Activated CD4-positive, alpha-beta T cell treated with anti-CD3 and anti-CD28 coated beads, Interleukin-2, amount 50 U/mL, for 16 hours (primary cell): ENCODE measurements at places on chromosomes 5 and 9.

DNA sequence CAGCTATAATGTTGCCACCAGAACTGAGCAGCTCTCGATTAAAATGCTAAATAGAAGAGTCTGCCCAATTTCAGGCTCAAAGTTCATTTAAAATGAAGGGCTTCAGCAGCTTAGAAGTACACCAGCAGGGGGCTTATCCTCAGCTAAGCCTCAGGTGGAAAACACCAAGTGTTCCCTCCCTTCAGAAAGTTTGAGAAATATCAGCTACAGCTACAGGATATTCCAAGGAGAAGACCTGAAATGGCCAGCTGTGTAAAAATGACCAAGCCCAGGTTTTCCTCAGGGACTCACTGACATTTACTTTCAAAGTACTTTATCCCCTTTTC lies 395.4 kb downstream of the DTWD2 start:
- DNase-seq: no peak

DNA sequence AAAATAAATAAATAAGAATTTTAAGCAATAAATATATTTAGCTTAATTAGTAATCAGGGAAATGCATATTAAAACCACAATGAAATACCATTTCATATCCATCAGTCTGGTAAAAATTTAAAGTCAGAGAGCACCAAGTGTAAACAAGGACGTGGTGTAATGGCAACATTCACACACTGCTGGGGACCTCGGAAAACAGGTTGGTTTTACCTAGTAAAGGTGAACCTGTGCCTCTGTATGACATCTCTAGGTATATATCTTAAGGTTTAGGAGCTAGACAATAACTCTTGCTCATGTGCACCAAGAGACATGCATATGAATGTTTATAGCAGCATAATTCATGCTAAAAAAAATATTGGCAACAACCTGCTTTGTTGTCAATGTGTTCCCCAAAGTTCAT lies 29.7 kb downstream of the FNBP1 start:
- DNase-seq: no peak

- no peak for DNase-seq
These were observed 44.1 kb downstream of the FCHO2 start for GRCh38 chr5:72999916-73000315.

DNA sequence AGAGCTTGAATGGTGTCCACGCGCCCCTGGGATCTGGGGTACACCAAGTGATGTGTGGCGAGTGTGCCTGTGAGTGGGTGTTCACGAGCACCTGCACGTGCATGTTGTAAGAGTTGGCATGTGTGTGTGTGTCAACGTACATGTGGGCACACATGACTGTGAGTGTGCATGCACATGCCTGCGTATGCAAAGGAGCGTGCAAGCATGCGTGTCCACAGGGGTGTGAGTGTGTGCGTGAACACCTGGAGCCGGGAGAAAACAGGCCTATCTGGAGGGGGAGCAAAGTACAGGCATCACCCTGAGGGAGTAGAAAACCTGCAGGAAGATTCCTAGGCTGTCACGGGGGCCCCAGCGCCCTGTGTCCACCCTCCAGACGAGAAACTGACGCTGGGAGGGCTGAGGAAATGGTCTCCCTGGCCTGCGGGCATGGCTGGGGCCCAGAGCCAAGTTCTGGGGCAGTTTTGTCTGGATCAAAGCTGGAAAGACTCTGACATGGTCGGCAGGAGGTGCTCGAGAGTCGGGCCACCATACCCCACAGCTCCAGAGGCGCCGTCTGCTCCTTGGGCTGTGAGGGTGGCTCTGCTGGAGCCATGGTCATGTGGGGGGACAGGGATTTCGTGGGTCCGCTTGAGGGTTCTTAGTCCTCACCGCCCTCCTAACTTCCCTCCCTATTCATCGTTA lies 31.8 kb downstream of the PTGES start:
- DNase-seq: no peak

DNA sequence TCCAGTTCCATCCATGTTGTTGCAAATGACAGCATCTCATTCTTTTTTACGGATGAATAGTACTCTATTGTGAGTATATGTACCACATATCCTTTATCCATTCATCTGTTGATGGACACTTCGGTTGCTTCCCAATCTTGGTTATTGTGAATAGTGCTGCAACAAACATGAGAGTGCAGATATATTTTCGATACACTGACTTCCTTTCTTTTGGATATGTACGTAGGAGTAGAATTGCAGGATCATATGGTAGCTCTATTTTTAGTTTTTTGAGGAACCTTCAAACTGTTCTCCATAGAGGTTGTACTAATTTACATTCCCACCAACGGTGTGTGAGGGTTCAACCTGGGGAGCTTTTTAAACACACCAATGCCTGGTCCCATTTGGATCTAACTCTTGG lies 22.3 kb downstream of the GALNT12 start:
- no peak for DNase-seq

DNA sequence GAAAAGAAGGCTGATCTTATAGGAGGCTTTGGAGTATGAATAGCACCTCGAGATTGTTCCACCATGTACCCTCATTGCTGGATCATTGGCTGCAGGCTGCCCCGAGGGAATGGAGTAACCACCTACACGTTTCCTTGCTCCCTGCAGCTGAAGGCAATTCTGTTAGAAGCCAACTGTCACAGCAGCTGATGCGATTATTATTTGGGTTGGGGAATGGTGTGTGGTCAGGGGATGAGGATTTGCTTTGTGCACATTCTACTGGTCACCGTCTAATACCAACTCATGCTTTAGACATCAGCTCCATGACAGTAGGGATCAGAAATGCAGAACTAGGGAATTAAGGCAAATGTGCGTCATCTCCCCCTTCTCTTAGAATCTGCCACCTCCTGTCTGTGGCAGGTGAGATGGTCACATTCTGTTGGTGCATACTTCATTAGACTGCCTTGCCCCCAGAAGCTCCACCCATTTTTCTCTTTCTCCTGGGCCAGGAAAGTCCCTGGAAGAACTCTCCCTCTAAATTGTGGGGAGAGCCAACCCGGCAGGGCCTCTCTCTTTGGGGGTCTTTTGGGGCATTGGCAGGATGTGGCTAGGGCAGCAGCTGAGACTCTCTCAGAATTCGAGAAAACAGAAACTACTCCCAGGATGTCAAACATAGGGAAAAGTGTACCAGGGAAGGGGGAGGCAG lies 32.8 kb downstream of the NEUROG1 start:
- no peak for DNase-seq

GRCh38 chr5:36646507-36647023 lies 40.2 kb downstream of the SLC1A3 start:
- no peak for DNase-seq

DNA sequence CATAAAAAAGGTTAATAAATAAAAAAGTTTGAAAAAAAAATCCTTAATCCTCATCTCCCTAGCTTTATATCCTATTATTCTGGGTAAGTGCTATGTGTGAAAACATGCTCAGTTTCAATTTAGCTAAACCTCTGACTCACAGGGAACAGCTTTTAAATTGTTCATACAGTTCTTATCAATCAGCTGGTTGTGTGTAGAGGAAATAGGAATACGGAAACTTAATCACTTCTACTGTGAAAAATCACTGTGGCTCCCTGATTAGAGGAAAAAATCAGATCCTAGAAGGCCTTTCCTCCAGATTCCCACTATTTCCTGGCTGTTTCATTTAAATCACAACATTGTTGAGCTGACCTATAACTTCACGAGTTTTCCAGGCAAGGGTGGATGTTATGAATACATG lies 120.5 kb downstream of the MARCHF3 start:
- DNase-seq: no peak

DNA sequence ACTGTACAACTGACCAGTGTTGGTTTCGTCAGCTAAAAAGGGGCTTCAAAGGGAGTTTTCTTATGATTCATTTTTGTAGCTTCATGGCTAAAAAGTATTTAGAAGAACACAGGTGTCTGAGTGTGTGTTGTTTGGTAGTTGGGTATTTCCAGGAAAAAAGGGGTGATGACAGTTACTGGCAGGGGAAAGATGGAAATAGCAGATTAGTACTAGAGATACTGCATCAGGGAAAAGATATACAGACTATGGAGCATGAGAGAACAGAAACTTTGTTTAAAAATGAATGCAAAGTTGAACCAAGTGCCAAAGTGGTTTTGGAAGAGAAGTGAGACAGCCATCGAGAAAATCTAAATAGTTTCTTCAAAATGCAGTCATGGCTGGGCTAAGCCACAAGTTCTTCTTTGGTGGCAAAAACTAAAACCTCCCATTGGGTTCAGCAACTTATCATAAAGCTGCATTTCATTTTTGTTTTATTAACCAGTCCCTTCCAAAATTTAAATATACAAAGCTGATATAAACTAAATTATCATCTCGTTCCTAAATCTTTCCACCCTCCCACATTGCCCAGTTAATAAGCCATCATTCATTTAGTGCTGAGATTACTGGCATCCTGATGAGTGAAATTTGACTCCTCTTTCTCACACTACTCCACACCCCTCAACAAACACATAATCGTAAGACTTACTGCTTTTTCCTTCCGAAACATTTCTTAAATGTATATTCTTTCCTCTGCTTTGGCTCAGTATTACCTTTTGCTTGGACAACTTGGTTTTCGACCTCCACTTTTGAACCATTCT lies 33.5 kb downstream of the ELL2 start:
- DNase-seq: peak; percentile 81

GRCh38 chr5:153147891-153148623 lies 342.4 kb upstream of the GRIA1 start:
- DNase-seq: peak; percentile 26

- DNase-seq: no peak
These were observed 33.9 kb upstream of the MAN2A1 start for GRCh38 chr5:109655841-109656240.

- no peak for DNase-seq
These were observed 2.7 kb downstream of the PHYHD1 start for GRCh38 chr9:128923493-128923883.

DNA sequence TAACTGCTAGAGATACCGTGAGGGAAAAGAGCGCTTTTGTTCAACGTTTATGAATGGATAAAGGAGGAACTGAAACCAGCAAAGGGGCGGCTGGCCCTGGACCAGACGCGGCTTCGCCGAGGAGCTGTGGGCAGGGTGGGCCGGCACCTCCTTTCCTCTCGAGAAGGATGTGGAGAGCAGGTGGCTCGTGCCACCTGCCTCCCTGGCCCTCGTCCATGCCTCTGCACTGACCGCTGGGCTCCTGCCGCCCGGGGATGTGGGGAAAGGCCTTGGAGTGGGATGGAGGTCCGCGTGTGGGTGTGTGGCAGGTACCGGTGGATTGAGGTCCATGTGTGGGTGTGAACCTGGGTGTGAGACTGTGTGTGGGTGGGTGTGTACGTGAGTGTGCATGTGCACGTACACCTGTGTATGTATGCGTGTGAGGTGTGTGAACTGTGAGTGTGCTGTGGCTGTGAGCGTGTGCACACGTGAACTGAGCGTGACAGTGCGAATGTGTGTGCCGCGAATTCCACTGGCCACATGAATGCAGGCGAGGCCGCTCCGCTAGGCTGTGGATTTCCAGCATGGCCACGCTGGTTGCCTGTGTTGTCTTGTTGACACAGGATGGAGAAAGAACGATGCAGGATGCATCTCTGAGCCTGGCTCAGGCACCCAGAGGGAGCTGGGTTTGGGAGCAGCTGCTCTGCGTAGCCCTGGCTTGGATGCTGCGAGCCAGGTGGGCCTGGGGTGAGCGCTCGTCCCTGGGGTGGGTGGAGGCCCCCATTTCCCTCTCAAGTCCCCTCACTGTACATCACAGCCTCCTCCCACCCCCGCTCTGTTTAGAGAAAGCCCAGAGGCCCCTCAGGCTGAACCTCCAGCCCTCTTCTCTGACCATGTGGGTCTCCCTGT lies 4.4 kb upstream of the CEP72 start:
- DNase-seq: no peak

- DNase-seq: no peak
These were observed 60.9 kb upstream of the GDNF start for GRCh38 chr5:37900692-37901091.

- no peak for DNase-seq
These were observed 43.4 kb upstream of the PAM start for GRCh38 chr5:102711525-102712385.

DNA sequence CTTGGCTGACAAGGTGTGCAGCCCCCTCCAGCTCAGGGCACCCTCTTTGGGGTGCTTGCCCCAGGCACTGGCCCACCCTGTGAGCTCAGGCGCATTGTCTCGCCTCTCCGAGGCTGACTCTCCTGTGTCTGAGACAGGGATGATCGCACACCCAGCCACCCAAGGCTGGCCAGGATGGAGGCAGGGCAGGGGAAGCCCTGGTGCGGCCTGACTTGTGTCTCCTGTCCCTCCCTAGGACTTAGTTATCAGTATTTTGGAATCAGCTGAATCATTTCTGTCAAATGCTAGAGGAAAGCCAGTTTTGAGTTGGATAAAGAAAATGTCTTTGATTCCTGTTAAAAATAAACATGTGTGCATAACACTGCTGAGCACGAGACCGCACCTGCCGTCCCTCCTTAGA lies 2.5 kb upstream of the DBH start:
- no peak for DNase-seq

GRCh38 chr5:1380011-1380817 lies 35.3 kb upstream of the CLPTM1L start:
- DNase-seq: peak; percentile 44

- DNase-seq: no peak
These were observed 22.4 kb downstream of the SLC9A3 start for GRCh38 chr5:501831-502184.

- no peak for DNase-seq
These were observed 16.4 kb downstream of the JADE2 start for GRCh38 chr5:134541736-134542376.

DNA sequence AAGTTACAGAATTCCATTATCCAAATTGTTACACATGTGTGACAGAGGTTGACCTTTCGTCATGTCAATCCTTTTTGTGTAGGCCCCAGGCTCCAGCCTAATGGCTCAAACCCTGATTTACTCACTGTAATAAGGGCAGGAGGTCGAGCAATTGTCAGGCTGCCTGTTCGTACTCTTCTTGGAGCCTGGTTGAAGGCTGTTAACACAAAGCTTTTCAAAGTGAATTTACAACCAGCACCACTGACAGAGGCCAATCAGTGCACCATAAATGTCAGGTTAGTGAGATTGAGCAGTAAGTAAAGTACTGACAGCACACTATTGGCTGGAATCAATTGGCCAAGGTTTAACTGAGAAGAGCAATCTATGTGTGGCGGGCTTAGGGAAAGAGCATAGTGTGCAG lies 16.8 kb downstream of the PRDM6 start:
- DNase-seq: no peak

- no peak for DNase-seq
These were observed 271.3 kb downstream of the KIAA0825 start for GRCh38 chr5:94347130-94347529.

GRCh38 chr5:172611913-172612312 lies 29.1 kb upstream of the NEURL1B start:
- DNase-seq: no peak

GRCh38 chr5:90965110-90965685 lies 406.6 kb downstream of the ADGRV1 start:
- no peak for DNase-seq

GRCh38 chr5:172064358-172064757 lies 57.9 kb upstream of the FBXW11 start:
- DNase-seq: no peak

DNA sequence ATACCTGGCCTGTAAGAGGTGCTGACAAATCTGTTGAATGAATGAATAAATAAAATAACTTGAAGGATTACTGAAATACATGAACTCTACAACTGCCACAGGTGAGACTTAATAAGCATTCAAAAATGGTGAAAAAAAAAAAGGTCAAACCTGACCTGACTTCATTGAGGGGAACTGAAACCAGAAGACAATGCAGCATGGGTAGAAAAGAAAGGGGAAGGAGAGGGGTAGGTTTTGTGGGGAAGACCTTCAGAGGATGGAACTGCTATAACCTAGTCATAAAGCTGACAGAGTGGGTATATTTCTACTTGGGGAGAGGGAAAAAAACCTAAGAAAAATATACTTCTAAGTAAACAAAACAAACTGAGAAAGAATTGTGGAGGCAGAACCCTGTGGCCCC lies 56.6 kb downstream of the RASEF start:
- no peak for DNase-seq

GRCh38 chr9:128936171-128936865 lies 11.1 kb downstream of the DOLK start:
- DNase-seq: no peak
